ENCODE measurements at places on chromosomes 2 and 18.

DNA sequence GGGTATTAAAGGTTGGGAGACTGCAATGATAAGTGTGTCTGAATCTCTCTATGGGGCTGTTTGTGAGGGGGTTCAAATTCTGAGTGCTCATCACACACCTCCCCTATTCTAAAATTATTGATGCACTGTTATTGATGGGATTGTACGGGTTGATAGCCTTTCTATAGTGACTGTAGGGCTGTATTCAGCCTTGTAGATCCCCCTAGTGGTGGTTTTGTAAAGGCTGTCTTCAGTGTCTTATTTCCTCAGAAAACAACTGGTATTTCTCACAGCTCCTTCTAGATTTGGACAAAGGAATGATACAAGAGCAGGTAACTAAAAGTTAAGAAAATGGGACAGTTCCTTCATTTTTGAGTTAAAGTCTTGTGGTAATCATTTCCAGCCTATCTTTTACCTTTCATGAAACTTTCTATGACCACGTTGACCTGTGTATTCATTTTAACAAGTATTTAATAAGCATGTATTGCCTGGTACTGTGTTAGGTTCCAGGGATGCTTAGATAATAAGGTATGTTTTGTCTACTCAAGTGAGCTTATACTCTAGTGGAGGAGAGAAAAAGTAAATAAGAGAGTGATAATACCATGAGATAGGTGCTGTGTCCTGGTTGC lies 21.2 kb downstream of the SMAD4 start:
- DNase-seq, result no peak

- DNase-seq, result no peak
Observed at GRCh38 chr2:6922201-6922656, 5.0 kb downstream of the RNF144A start.

DNA sequence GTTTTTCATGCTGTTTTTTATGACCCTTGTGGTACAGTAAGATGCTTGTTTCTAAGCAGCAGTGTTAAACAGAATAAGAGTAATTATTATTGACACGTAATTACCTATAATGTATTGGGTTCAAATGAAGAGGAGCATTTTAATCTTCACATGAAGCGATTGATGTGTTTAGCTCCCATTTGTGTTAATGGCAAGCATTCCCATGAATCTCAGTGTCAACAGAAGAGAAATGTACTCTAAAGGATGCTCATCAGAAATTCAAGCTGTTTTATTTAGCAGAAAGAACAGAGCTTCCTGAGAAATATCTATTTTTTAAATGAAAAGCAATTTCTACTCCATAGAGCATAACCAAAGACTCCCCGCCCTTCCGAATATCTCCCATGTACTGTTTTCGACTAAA lies 341.3 kb upstream of the LINC00305 start:
- no peak for DNase-seq

GRCh38 chr2:50838316-50838715 lies 193.6 kb downstream of the NRXN1 start:
- no peak for DNase-seq

- no peak for DNase-seq
Observed at GRCh38 chr2:67515538-67515937, 118.4 kb downstream of the ETAA1 start.

- DNase-seq, result no peak
Observed at GRCh38 chr2:160085662-160086061, 23.2 kb upstream of the PLA2R1 start.

GRCh38 chr2:33146102-33146501 lies 199.3 kb downstream of the LTBP1 start:
- no peak for DNase-seq

DNA sequence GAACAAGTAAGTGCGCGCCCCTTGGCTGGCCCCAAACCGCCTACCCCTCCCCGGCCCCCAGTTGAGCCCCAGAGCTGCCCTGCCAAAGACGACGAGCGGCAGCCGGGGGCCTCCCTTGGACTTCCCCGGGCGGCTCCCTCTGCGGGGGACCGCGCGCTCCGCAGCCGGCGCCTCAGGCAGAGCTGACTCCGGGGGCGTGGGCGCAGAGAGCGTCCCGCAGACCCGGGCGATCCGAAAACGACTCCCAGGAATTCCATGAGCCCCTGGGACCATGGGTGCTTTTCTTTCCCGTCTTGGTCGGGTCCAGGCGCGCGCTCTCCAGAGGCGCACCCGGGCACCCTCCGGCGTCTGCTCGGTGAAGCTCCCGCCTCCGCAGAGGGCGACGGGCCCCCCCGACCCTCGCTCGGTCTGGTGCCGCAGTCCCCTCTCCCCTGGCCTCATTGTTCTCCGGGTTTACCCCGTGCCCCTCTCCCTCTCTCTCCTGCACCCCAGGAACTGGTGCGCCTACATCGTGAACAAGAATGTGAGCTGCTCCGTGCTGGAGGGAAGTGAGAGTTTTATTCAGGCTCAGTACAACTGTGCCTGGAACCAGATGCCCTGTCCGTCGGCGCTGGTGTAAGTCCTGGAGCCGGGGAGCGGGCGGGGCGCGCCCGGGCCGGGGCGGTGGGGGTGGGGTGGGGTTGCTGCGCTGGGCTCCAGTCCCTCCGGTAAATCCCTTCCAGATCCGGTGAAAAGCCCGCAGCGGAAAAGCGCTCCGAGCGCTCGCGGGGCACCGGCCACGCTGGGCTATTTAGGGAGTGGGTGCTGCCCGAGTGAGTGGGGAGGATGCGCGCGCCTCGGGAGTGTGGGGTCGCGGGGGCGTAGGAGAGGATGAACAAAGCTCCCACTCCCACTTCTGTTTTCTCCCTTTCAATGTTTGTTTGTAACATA lies 776 bp downstream of the EMILIN2 start:
- DNase-seq, result no peak

- no peak for DNase-seq
Observed at GRCh38 chr2:25743132-25743830, 69.9 kb upstream of the DTNB start.

DNA sequence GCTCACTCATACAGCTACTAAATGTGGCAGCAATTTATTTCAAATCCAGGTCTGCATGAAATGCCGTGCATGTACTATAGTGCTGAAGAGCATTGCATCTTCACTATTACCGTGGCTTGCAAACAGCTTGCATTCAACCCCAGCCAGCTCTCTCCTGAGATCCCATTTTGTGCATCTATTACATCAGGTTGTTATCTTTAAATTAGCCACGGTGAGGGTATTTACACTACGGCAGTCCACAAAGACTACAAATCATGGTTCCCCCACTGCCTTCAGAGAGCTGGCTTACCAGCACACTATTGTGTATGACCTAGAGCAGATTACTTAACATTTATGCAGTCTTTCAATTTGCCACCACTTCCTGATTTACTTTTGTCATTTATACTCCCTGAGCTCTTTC lies 621.3 kb upstream of the LRATD1 start:
- no peak for DNase-seq

DNA sequence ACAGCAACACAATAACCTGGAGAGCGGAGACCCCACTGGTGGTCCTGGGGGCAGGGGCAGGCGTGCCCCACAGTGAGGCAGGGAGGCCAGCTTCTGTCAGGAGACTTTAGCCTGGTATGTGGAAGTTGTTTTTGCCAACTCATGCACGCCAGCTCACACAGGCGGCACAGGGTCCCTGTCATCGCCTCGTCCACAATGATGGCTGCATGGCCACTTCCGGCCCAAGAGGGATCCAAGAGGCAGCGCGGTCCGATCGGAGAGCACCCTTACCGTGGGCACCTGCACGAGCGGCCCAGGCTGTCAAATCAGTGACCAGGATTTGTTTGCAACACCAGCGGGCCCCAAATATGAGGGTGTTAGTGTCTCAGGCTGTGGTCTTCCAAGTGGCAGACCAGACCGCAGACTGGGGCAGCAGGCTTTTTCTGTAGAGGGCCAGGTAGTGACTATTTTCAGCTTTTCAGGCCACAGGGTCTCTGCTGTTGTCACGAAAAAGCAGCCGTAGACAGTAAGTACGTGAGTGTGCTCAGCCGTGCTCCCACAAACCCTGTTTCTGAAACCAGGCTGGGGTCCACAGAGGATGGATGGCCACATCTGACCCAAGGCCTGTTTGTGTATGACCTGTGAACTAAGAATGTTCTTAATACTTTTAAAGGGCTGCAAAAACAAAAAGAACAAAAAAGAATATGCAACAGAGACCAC lies 21.2 kb downstream of the SNED1 start:
- DNase-seq, result no peak

GRCh38 chr2:218008060-218009040 lies 5.6 kb upstream of the TNS1 start:
- no peak for DNase-seq

DNA sequence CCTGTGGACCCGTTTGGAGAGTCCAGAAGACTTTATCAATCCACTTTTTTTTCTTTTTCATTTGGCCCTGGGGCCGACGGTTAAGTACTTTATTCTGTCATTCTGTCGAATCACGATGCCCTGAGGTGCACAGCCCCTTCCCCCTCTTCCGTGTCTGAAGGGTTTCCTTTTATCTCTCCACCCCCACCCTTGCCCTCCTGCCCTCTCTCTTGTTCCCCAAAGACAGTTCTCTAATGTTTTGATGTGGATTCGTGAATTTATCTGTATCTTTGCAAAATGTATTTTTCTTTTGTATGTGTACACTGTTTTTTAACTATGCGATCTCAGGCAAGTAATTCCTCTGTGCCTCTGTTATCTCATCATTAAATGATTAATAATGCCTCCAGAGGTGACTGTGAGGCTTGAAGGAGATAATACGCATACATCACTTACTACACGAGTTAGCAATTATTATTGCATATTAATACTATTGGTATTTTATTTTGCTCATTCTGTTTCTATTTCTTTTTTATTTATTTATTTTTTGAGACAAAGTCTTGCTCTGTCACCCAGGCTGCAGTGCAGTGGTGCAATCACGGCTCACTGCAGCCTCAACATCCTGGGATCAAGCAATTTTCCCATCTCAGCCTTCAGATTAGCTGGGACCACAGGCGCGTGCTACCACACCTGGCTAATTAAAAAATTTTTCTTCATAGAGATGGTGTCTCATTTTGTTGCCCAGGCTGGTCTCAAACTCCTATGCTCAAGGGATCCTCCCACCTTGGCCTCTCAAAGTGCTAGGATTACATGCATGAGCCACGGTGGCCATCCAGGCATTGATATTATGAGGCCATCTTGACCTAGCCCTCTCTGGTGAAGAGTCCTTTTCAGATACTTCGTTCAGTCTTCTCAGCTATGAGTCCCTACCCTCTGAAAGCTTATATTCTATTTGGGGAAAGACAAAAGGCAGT lies 1.4 kb upstream of the CASP8 start:
- no peak for DNase-seq
